Posterior vena cava (tissue), 2 donors: ENCODE measurements at places on chromosomes 2 and 18.

- no peak for DNase-seq
Observed at GRCh38 chr2:117856415-117857210, 42.1 kb downstream of the DDX18 start.

DNA sequence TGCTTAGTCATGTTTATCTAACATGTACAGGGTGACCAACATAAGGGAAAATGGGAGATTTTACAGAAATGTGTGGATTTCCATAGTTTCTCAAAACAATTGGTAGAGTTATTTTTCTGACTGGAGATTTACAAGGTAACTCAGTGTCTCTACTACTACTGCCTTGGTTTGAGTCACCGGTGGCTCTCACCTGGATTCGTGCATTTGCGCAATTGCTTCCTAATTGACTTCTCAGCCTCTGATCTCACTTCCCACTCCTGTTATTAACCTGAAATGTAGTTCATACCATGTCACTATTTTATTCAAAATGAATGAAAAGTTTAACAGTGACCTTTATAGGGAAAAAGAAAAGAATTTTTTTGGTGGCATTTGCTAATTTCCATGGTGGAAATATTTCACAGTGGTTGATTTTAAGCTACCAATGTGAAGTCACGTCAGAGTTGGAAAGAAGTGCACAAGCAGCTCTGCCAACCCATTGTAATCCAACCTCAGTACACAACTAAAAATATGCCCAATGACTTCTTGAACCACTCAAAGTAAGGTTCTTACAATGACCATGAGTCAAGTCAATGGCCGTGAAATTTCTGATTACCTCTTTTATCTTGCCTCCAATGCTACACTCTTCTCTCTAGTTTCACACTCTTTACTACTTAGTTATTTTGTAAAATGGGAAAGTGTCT, 94.0 kb downstream of the NYAP2 start:
- DNase-seq, result no peak

GRCh38 chr2:97716695-97717612, 3.6 kb downstream of the ZAP70 start:
- DNase-seq, result peak; percentile 65

DNA sequence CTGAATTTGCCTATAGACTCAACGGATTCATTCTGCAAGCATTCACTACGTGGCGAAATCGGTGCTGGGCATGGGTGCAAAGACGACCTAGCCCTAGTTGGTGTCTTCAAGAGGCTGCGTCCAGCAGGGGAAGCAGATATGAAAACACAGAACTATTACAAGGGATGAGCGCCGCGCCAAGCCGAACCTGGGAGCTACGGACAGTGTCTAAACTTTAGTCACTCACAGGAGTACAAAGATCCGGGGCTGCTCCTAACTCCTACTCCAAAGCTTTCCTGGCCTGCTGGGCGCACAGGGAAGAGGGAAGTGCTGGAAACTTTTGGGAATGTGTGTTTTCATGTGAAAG, 732 bp upstream of the ANXA4 start:
- peak; percentile 88 for DNase-seq

- DNase-seq, result no peak
Observed at GRCh38 chr2:112129060-112129459, 9.1 kb upstream of the FBLN7 start.

DNA sequence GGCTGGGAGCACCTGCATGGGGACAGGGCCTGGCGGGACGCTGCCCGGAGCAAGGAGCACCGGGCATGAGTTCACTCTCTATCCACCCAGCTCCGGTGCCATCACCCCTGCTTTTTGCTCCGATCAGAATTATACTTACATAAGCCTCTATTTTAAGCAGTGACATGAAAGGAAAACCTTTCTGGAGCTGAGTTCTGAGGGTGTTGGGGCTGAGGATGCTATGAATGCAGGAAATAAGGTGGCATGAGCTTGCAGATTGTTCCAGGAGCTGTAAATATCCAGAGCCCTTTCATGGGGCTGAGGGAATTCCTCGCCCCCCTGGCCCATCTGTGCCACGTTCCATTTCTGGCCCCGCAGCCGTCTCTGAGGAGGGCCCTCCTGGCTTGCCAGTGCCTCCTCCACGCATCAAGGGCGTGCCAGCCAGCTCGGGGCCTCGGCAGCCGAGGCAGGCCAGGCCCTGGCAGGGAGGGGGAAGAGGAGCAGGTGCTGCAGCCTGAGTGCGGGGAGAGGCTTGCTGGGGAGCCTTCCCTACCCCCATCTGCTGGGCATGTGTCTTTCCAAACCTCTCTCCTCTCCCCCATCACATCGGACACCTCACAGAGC, 91.7 kb upstream of the MCFD2 start:
- DNase-seq, result no peak

GRCh38 chr2:105708697-105709096, 36.0 kb upstream of the NCK2 start:
- DNase-seq, result no peak

GRCh38 chr2:222572264-222572721, 83.6 kb downstream of the FARSB start:
- no peak for DNase-seq

GRCh38 chr2:189552991-189553404, 27.6 kb downstream of the SLC40A1 start:
- no peak for DNase-seq
